Stimulated activated naive CD4-positive, alpha-beta T cell treated with Interleukin-2 at 50 U/mL for 16 hours (primary cell): ENCODE measurements at places on chromosomes 3 and 15.

DNA sequence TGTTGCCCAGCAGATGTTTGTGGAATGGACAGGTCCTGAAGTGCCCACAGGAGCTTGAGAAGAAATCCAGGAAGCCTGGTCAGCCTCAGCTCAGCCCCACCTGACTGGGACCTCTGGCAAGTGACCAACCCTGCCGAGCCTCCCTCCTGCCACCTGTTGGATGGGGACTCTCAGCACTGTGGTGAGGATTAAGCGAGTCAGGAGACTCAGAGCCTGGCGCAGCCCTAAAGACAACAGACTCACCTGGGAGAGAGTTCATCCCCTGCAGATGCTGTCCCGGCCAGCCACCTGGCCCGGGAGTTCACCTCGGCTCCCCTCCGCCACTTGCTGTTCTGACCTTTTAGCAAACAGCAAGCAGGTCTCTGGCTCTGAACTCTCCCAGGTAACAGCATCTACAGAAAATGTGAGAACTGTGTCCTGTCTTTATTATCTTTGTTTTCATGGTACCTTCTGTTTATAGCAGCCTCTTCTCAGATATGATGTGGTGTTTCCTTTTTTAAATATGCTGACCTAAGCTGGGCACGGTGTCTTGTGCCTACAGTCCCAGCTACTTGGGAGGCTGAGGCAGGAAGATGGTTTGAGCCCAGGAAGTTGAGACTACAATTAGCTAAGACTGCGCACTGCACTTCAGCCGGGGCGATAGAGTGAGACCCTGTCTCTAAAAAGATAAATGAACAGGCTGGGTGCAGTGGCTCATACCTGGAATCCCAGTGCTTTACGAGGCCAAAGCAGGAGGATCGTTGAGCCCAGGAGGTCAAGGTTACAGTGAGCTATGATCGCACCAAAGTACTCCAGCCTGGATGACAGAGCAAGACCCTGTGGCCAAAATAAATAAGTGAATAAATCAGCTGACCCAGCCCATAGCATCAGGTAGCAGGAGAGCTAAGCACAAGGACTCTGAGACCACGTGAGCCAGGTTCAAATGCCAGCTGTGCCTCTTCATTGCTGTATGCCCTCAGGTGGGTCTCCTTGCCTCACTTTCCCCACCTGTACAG is 32.4 kb upstream of the SLC6A6 start:
- no peak for DNase-seq

DNA sequence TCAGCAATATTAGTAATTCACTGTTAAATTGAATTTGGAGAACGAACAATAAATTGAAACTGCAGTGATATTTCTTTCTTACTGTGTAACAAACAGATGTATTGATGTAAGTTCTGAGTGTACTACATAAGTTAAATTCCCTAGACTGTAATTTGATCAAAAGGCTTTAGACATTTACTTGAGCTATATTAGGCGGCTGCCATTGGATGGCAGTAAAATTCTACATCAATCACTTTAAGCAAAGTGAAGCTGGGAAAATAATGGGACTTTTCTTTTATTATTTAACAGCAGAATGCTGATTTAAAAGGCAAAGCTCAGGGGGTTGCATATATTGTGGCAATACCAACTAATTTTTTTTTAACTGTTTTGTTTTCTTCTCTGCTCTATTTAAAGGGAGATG is 212.6 kb upstream of the PLSCR5 start:
- no peak for DNase-seq

DNA sequence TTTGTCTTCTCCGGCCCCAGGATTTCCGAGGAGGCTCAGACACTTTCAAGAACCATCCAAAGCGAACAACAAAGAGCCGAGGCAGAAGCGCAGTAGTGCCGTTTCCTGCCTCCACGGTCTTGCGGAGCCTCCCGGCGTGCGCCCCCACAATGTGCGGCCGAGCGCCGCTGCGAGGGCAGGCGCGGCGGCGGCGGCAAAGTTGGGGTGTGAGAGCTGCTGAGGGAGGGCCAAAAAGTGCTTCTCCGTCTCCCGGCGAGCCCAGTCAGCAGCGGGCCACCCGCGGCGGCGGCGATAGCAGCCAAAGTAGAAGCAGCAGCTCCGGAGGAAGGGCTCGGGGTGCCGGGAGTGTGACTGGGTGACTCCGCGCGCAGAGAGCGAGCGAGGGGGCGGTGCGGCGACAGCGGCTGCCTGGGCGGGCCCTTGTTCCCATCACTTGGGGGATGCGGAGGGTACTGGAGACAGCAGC is 749.1 kb downstream of the ROBO1 start:
- no peak for DNase-seq

DNA sequence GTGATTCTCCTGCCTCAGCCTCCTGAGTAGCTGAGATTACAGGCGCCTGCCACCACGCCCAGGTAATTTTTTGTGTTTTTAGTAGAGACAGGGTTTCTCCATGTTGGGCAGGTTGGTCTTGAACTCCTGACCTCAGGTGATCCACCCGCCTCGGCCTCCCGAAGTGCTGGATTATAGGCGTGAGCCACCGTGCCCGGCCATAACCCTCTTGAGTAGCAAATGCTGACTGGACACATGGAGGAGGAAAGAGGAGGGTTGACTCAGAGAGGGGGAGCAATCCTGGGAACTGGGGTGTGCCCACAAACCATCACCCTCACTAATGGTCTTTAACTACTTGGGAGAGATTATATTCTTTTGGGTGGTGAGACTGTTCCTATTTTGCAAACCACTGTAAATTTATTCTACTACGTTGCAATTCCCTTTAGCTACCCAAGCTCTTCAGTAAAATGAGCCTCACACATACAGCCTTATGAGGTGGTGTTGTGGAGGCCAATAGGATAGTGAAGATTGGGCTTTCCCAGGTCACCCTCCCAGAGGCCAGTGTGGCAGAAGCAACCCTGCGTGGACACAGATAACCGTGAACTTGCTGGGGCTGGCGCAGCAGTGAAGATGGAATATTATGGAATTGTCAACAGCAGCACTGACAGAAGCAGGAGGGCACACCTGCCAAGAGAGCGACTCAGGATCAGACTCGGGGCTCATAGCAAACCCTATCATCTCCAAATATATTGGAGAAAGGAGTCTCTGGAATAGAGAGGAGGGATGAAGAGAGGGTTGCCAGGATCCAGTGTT is 37.4 kb downstream of the TLNRD1 start:
- no peak for DNase-seq
